ENCODE measurements at places on chromosomes 3 and 15.

GRCh38 chr3:177931346-177931745, 604.9 kb upstream of the KCNMB2 start:
- no peak for DNase-seq
- H3K27ac ChIP-seq, result no peak overlapping the region
- no peaks in the 10 kb centered on the region for H3K27me3 ChIP-seq
- no peaks in the 10 kb centered on the region for H3K36me3 ChIP-seq
- peaks cover 8% of the 10 kb centered on the region for H3K4me1 ChIP-seq
- no peak overlapping the region for H3K4me3 ChIP-seq

GRCh38 chr15:89096664-89097063, 8.4 kb downstream of the ABHD2 start:
- DNase-seq, result no peak
- H3K27ac ChIP-seq, result no peak overlapping the region
- no peaks in the 10 kb centered on the region for H3K27me3 ChIP-seq
- H3K4me1 ChIP-seq, result peaks cover 12% of the 10 kb centered on the region
- H3K4me3 ChIP-seq, result no peak overlapping the region

DNA sequence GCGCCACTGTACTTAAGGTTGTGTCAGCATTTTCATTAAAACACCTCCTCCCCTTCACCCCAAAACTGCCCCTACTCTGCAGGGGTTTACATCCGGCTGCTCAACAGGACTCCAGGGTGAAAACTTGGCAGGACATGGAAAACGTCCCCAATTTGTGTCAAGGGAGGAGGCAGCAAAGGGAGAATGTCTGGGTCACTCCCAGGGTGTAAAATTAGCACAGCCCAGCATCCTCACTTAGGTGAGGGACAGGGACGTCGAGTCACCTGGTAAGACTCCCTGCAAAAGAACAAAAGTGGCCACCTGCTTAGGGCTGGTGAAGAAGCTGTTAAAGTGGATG, 532.3 kb downstream of the FOXP1 start:
- no peak overlapping the region for H3K4me3 ChIP-seq
- no peak for DNase-seq
- no peaks in the 10 kb centered on the region for H3K36me3 ChIP-seq
- H3K27me3 ChIP-seq, result no peaks in the 10 kb centered on the region

DNA sequence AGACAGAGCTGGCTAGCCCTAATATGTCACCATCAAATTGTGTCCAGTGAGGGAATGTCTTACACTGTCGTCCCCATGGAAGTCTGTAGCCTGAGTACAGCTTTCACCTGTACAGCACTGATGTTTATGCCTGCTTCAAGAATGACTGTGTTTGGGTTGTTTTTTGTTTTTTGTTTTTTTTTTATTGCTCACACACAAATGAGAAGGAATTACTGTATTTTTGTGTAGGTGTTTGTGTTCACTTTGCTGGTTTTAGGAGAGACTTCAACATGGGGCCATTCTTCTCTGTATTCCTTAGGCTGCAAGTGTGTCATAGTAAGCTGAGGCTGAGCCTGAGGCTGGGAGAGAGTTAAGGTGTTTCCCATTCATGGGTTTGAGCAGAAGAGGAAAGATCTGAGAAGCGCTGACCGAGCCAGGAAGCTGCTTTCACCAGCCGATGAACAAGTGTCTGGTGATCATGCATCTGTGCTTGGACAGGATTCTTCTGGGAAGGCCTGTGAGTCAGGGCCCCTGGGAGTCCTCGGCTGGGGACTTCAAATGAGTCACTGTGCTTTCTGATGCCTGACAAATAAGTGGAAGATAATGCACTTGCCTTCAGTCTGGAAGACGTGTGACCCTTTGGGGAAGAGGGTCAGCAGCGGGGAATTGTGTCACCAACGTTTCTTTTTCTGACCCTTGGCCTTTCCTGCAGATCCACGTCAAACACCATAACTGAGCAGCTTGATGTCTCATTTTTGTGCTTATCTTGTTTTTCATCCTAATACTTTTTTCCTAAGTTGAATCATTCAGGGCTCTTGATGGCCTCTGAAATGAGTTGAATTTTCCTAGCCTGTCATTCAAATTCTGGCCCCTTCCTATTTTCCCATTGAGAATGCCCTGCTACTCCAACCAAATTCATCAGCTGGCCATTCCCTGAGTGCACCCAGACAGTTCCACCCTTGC, 36.7 kb upstream of the ZBTB38 start:
- H3K36me3 ChIP-seq, result no peaks in the 10 kb centered on the region
- no peaks in the 10 kb centered on the region for H3K27me3 ChIP-seq
- H3K4me3 ChIP-seq, result no peak overlapping the region
- no peaks in the 10 kb centered on the region for H3K4me1 ChIP-seq

DNA sequence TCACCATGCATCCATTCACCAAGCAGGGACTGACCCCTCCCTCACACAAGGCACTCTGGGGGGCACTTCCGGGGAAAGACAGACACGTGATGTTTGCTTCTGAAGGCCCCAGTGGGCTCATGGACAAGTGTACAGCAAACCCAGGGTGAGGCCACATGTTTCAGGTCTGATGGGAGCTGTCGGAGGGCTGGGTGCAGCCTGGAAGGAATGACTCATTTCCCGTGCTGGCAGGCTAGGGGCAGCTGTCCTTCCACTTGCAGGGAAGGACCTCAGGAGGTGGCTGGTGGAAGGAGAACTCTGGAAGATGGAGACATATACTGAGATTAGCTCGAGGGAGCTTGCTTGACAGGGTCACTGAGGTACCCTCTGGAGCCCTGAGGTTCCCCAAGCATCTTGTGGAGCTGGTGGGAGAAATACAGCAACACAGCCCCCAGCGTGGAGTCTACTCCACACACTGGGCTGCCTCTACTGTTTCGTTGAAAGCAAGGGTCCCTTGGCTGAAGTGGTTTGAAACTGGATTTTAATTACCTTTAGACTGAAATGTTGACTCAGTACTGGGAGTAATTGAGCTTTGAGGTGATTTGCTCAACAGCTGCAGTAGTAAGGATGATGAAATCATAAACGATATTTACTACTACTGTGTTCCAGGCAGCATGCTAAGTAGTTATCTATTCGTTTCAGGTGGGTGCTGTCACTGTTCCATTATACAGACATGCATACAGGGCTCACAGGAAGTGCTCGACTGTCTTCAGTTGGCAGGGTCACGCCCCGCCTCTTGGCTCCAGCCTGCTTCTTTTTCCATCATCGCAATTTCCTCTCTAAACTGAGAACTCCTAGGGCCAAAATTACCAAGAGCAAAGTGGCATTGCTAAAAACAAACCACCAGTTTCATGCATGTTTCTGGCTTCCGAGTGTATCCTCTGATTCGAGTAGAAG, 230.4 kb downstream of the ADAMTS17 start:
- no peak overlapping the region for H3K27ac ChIP-seq
- H3K4me1 ChIP-seq, result peaks cover 16% of the 10 kb centered on the region
- H3K36me3 ChIP-seq, result no peaks in the 10 kb centered on the region
- no peaks in the 10 kb centered on the region for H3K27me3 ChIP-seq
- no peak overlapping the region for H3K4me3 ChIP-seq
- no peak for DNase-seq

GRCh38 chr3:48180021-48180420, 8.2 kb downstream of the CDC25A start:
- peaks cover 7% of the 10 kb centered on the region for H3K4me1 ChIP-seq
- DNase-seq, result no peak
- H3K27ac ChIP-seq, result no peak overlapping the region
- H3K4me3 ChIP-seq, result no peak overlapping the region
